Upper lobe of right lung (tissue), 1 donor: ENCODE measurements at places on chromosomes 1 and 21. TPM values are rescaled to one million over a fixed set of nuclear protein-coding genes. Genes with fewer than 3 reads are reported as not detected.

DNA sequence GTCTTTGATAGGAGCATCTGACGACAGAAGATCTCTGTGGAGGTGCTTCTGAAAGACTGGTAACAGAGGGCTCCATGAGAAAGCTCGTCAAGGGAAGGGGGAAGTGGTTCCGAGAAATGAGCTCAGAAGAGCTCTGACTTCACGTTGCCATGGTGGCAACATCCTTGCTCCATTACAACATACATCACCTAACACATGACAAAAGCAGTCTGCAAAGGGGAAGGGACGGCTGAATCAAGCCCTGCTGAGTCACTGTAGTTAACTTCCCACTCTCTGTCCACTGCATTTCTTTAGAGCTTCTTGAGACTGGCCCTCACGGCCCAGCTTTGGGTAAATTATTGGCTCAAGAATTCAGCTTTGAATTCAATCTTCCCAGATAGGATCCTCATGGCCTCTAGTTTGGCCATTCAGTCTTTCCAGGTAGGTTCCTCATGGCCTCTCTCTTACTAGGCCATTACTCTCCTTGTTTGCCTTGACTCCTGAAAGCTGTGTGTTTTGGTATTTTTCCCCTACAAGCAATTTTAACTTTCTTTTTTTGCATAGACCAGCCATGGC, 88.0 kb upstream of the ZNF648 start:
- DNase-seq = no peak

The ADORA1 gene
- 4.1 TPM for total RNA-seq

DNA sequence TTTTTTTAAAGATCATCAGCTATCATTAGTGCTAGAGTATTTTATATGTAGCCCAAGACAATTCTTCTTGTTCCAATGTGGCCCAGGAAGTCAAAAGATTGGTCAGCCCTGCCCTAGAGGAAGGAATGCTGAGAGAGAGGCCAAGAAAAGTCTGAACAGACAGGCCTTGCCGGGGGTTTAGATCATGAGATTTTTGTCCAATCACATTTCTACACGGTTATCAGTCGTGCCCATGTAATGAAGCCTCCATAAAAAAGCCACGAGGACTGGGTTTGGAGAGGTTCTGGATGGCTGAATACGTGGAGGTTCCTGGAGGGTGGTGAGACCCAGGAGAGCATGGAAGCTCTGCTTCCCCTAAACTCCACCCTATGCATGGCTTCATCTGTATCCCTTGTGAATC, 24.3 kb upstream of the ENO1 start:
- no peak for DNase-seq

DNA sequence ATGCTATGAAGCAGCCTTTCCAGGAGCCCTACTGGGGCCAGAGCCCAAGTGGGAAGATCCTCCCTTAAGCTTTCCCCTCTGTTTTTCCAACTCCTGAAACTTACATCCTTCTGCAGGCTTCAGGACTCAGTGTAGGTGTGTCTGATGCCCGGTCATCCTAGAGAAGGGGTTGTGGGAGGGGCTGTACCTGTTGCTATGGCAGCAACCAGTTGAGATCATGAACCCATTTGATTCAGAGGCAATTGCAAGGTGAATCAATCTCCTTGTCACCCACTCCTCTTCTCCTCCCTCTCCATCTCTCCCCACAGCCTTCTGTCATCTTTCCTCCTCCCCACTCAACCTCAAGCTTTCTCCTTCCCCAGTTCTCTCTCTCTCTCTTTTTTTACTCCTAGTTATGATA, 151.8 kb downstream of the CACNA1E start:
- no peak for DNase-seq

DNA sequence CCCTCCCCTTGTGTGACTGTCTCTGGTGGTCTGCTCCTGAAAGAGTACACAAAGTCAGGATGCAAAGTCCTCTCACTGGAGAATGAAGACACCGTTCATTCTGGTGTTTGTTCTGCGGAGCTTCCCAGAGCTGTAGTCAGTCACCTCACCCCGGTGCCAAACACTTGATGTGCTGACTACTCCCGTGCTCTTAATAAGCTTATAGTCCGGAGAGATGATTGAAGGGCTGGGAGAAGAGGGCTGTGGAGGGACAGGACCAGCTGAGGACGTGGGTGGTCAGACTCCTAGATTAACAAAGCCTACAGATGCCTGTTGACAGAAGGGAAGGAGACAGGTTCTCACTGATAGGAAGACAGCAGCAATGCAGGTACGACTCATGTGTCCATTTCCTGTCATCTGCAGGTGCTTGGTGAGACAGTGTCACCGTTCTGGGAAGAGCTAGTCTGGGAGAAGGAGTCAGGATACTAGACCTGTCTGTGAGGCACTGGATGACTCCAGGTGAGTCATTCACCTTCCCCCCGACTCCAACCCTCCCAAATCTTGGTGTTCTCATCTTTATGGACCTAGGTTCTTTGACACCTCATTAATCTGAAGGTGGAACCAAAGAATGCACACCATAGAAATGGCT, 40.4 kb upstream of the LRRN2 start:
- DNase-seq = no peak

GRCh38 chr21:45318556-45319404, 31.1 kb upstream of the POFUT2 start:
- DNase-seq = peak; percentile 78

DNA sequence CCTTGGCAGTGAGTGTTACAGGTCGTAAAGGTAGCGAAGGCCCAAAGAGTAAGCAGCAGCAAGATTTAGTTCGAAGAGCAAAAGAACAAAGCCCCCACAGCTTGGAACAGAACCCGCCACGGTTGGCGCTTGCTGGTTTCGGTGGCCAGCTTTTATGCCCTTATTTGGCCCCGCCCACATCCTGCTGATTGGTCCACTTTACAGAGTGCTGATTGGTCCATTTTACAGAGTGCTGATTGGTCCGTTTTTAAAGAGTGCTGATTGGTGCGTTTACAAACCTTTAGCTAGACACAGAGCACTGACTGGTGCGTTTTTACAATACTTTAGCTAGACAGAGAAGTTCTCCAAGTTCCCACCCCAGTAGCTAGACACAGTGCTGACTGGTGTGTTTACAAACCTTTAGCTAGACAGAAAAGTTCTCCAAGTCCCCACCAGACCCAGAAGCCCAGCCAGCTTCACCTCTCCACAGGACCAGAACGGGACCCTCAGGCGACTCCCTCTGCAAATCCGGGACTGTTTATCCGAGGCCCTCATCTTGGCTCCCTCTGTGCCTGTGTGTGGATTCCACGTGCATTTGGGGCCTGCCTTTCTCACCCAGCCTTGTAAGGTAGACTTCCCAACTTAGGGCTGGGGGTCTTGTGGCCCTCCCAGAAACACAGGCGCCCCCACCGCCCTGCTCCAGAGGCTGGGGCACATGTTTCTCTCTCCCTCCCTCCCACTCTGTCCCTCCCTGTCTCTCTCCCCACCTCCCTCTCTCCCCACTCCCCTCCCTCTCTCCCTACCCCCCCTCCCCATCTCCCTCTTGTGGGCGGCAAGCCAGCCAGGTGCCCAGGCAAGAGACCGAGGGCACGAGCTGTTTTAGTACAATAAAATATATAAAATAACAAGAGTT, 12.6 kb downstream of the FTCD start:
- no peak for DNase-seq
